DND-41 (cell line): ENCODE measurements at places on chromosomes 6 and 20.
A peak's percentile ranks its signal among the peaks of the same experiment; 100 is the strongest.

DNA sequence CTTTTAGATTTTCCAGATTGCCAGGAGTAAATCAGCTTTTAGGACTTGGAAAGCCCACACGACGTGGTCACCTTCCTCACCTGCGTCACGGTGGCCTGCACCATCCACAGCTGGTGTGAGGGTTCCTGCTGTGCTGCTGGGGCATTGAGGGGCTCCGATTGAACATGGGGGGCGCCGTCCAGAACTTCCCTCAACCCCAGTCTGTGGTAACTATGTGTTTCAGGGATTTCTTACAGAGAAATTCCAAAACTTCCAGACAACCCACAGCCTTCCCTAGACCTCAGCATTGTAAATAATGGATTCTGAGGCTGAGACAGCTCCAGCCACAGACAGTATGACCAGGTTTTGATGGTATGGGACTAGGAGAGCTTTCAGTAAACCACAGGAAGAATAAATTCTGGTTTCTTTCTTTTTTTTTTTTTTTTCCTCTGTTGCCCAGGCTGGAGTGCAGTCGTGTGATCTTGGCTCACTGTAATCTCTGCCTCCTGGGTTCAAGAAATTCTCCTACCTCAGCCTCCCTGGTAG lies 46.7 kb upstream of the IRF4 start:
- no peak for DNase-seq

DNA sequence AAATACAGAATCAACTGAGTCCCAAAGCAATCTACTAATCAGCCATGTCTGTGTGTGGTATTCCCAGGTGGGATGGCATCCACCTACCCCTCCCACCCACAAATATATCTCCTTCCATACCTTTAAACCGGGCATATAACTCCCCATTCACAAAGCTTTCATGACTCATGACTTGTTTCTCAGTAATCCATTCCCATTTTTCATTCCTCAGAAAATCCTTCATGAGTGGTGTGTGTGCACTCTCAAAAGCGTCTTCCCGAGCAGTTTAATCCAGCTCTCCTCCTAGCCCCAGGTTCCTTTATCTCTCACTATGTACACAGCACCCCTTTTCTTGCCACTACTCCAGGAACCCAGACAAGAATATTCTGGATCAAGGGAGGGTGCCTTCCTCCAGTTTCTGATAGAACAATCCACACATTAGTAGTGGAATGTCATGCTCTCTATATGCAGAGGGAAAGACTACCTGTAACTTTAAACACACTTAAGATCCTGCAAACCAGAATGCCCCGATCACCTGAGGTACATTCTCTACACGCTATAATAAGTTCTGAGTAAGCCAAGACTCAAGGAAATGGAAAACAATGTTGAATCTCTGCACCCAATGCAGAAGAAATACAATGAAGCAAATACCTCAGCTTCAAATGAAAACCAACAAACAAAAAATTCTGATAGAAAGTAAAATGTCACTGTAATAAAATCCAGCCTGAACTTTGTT lies 55.7 kb upstream of the IPCEF1 start:
- no peak for DNase-seq

DNA sequence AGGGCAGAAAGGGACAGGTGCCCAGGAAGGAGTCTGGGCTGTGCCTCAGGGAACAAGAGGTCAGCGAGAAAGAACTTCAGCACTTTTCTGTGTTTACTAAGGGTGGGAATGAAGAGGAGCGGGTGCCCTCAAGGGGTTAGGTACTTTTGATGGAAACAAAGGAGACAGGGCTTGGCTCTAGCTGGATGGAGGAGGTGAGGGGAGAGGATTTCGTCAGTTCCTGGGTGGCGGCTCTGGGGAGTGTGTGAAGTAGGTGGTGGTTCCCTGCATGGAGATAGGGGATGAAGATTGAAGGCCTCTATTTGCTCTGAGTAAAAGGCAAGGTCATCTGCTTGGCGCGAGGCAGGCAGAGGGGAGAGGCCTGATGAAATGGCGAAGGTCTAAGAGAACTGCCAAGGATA lies 40.0 kb upstream of the ANKRD60 start:
- DNase-seq: no peak

- no peak for DNase-seq
Measured at GRCh38 chr6:42313038-42313437, 95.4 kb upstream of the MRPS10 start.

- peak; percentile 41 for DNase-seq
Measured at GRCh38 chr6:64330694-64331307, 695.2 kb downstream of the PHF3 start.

DNA sequence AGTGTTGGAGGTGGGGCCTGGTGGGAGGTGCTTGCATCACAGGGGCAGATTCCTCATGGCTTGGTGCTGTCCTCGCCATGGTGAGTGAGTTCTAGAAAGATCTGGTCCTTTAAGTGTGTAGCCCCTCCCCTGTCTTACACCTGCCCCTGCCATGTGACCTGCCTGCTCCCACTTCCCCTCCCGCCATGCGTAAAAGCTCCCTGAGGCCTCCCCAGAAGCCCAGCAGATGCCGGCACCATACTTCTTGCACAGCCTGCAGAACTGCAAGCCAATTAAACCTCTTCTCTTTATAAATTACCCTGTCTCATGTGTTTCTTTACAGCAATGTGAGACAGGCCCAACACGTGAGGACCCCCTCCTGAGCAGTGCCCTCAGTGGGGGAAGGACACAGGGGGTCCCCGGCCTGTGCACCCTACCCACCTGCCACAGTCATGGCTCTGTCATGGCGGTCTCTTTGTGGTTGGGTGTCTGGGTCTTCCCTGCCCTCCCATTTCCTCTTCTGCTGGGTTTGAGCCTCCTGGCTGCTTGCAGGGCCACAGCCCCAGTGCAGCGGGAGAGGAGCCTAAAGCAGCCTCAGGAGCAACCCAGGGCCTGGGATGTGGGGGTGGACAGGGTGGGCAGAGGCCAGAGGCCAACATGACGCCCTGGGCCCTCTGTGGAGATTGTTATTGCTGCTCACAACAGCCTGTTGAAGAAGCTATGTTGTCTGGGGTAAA lies 87.2 kb upstream of the QKI start:
- no peak for DNase-seq

- DNase-seq: no peak
Measured at GRCh38 chr6:15503346-15503680, 159.5 kb downstream of the DTNBP1 start.
